ENCODE measurements at places on chromosomes 13 and 19.

- no peak for DNase-seq
These were observed 1189.6 kb downstream of the PCDH9 start for GRCh38 chr13:66040506-66040905.

DNA sequence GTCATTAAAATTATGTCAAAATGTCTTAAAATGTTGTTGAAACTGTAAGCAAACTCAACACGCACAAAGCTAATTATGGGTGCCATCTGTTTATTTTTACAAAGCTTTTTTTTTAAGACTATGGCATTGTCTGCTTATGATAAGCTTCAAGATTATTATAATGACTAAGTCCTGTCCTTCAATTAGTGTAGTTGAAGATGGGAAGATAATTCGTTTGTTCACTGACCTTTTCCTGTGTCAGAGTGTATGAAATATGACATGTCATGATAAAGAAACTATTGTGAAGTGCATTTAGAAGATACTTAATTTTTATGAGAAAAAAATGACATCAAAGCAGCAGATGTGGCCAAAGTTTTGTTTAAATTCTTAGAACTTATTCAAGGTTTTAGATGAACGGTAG is 211.3 kb downstream of the PCCA start:
- no peak for DNase-seq

DNA sequence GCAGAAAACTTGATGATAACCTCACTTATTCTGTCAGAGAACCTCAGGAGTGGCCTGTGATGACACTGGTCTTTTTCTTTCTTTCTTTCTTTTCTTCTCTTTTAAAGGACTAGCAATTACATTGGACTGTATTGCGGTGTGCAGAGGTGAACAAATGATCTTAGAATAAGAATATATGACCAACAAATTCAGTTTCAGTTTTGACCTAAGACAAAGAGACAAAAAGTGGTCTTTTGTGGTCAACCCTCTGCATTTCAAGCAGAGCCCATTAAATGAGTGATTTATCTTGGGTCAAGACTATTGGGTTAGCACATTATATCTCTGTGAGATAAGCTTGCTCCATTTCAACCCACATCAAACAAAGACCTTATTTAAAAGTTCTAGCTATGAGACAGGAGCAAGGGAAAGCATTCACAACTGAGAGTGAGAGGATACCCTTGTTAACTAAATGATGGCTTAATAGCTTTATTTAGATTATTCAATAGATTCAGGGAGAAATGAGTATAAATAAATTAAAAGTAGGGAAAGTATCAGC is 644.4 kb downstream of the PCDH9 start:
- DNase-seq: no peak

- DNase-seq: no peak
These were observed 9.2 kb downstream of the LMTK3 start for GRCh38 chr19:48502350-48503018.

GRCh38 chr13:42047561-42048341 is 697 bp upstream of the DGKH start:
- no peak for DNase-seq

DNA sequence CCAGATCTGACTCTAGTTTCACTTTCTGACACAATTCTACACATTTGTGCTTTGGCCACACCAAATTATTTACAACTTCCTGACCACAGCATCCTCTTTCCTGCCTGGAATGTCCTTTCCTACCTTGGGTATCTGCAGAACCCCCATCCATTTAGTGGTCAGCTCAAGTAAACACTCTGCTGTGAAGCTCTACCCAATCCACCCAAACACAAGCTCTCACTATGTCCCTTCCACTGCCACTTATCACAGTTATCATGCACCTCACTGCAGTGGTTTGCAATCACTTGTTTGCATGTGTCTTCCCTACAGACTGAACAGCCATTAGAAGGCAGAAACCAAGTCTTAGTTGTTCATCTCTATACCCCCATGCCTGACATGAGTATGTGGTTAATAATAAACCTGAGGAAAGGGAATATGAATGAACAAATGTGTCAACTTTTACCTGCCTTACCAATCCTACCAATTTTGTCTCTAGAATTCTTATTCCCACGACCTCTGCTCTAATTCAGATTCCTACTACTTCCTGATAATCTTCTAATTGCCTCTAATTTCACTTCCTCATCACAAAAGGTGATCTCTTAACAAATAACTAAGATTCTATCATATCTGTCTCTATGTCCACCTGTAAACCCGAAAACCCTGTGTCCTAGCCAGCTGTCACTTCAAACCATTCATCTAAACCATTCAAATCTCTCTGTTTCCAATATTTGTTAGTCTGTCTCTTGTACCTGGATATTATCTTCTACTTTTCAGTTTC is 25.1 kb downstream of the LNX2 start:
- DNase-seq: no peak

- DNase-seq: no peak
These were observed 21.7 kb downstream of the ZBTB7A start for GRCh38 chr19:4044990-4045465.

GRCh38 chr13:41006306-41006705 is 12.8 kb downstream of the ELF1 start:
- DNase-seq: no peak

Data from PC-9 (cell line).